ENCODE measurements at places on chromosomes 1 and 21.

- no peak for DNase-seq
Measured at GRCh38 chr1:27713139-27713725, 12.5 kb upstream of the FAM76A start.

GRCh38 chr1:85578321-85579295 is 2.0 kb upstream of the CCN1 start:
- no peak for DNase-seq

- DNase-seq, result no peak
Measured at GRCh38 chr1:79585801-79586200, 579.3 kb upstream of the ADGRL4 start.

- DNase-seq, result no peak
Measured at GRCh38 chr1:79595931-79596330, 589.4 kb upstream of the ADGRL4 start.

- no peak for DNase-seq
Measured at GRCh38 chr1:112461200-112461871, 47.4 kb upstream of the WNT2B start.

- no peak for DNase-seq
Measured at GRCh38 chr1:117392771-117393170, 25.5 kb downstream of the MAN1A2 start.

- peak; percentile 28 for DNase-seq
Measured at GRCh38 chr1:94962409-94963265, 35.7 kb upstream of the CNN3 start.

- no peak for DNase-seq
Measured at GRCh38 chr1:33268457-33268856, 12.2 kb downstream of the ZNF362 start.

- DNase-seq, result no peak
Measured at GRCh38 chr1:147497826-147498225, 43.5 kb upstream of the BCL9 start.

GRCh38 chr1:162062542-162063015 is 6.9 kb upstream of the NOS1AP start:
- DNase-seq, result no peak

GRCh38 chr1:56287721-56288120 is 291.6 kb downstream of the PLPP3 start:
- DNase-seq, result no peak

- no peak for DNase-seq
Measured at GRCh38 chr1:185734929-185735700, 924 bp downstream of the HMCN1 start.

DNA sequence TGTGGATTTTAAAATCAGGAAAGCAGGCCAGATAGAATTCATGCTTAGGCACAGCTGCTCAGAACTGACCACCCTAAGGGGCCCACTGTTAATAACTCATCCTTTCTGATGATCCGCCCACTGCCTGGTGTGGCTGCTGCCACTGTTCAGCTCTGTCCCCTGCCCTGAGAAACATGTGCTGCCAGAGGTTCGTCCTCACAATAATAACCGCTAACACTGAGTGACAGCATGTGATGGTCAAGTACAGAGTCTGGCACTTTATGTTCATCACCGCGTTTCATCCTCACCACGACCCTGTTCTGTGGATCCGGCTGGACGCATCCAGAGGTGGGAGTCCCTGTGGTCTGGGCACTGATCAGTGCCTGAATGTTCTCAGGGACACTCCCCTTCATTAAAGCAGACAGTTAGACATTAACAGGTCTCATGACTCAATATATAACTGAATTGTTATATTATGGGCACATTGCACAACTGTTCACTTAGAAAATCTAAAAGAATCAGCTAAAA is 108.6 kb downstream of the SIM2 start:
- DNase-seq, result no peak

DNA sequence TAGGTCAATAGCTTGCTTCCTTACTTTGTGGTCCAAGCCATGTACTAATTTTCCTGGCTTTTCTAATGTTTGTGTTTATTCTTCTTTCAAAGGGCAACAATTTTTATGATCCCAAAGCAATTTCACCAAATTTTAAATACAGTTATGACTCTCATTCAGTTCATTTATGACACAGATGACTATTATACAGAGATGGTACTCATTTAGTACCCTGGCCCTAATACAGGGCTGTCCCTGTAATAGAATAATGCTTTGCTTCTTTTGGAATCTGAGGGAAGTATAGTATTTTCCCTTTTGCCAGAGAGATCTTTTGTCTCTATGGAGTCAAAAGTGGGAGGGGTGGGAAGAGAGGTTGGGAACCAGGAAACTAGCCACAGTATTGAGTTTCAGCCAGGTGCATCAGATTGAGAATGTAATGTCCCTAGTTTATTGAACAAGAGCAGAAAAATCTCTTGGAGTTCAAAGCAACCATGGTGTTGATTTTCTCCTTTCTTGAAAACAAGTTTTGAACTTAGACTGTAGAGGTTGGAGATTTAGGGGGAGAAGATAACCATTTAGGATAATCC is 20.4 kb downstream of the DENND2D start:
- no peak for DNase-seq

GRCh38 chr1:22850681-22851080 is 122.0 kb downstream of the LACTBL1 start:
- no peak for DNase-seq

- no peak for DNase-seq
Measured at GRCh38 chr1:50109116-50109515, 396 bp downstream of the ELAVL4 start.

- no peak for DNase-seq
Measured at GRCh38 chr1:117695796-117696490, 90.1 kb downstream of the TENT5C start.

DNA sequence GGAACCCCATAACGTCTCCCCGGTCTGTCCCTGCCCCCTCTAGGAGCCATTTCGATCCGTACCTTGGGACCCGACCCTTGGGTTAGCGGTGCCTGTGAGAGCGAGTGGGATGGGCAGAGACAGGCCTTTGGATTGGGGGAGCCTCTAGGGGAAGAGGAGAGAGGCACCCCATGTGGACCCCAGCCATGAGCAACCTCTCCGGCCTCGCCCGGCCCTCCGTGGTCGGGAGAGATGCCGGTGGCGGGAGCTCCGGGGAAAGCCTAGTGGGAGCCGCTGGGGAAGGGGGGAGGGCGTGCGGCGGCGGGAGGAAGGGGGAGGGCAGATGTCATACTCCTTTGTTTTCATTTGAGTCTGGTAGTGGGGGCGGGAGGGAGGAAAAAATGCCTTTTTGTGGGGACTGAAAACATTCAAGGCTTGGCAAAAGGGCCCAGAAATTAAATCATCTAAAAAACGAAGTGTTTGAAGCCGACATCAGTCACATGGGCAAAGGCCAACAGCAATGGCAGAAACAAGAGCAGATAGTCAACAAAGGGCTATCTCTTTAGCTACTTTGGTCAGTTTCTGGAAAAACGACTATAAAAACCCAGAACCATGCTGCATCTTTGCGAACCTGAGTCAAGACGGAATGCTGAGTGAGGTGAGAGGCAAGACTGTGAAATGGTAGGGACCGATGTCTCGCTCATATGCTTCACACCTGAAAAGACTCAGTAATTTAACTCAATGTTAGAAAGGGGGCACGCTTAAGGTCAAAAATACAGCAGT is 758 bp downstream of the PTBP2 start:
- no peak for DNase-seq

DNA sequence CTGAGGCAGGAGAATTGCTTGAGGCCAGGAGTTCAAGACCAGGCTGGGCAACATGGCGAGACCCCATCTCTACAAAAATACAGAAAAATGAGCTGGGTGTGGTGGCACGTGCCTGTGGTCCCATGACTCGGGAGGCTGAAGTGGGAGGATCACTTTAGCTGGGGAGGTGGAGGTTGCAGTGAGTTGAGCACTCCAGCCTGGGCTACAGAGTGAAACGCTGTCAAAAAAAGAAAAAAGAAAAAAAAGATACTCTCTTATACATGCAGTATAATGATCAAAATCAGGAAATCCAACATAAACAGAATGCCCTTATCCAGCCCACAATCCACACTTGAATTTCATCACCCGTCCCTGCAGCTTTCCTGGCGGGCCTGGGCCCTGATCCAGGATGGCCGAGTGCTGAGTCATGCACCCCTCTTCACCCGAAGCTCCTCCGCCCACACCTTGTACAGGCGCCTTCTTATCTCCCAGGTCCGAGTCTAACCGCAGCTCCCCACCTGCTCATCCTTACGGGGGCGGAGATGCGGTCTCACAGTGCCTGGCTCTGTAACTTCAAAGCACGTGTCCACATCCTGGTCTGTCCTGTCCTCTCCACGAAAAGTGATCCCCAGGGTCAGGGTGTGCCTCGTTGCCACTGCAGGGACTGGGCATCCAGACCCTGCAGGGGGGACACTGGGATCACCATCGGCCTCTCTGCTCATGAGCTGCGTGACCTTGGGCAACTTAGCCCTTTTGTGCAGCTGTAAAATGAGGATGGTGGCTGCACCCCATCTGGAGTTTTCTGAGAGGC is 120.2 kb upstream of the SLC45A1 start:
- no peak for DNase-seq

DNA sequence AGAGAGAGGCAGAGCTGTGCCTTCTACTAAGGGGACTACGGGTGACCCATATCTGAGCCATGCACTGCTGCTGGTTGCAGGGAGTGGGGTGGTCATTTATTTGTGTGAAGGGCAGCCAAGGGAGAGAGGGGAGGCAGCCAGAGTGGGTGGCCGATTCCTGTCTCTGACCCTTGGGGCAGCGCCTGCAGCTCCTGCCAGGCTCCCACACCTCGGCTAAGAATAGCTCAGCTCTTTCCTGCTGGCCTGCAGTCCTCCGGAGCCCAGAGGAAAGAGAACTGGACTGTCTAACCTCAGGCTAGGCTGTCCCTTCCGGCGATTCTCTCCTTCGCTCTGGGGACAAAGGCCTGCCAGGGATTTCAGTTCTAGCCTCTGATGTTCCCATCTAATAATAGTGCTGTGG is 11.6 kb upstream of the CD34 start:
- DNase-seq, result no peak

GRCh38 chr1:115218699-115219098 is 119.3 kb downstream of the NGF start:
- DNase-seq, result no peak

DNA sequence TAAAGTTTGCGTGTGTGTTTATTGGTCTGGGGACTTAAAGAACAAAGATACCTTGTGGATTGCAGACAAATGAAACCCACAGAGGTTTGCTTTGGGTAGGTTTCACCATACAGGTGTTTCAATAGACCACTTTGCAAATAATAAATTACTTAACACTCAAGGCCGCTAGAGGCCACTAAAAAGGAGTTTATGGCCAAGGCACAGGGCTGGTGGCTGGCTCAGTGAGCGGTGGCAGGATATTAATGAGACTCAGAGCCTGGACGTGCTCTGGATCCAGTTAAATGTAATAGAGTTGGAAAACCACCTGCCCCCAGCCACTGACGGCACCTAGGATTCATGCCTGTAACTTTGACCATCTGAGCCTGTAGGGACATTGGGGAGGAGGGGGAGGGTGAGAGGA is 44.5 kb downstream of the LRRC38 start:
- no peak for DNase-seq

DNA sequence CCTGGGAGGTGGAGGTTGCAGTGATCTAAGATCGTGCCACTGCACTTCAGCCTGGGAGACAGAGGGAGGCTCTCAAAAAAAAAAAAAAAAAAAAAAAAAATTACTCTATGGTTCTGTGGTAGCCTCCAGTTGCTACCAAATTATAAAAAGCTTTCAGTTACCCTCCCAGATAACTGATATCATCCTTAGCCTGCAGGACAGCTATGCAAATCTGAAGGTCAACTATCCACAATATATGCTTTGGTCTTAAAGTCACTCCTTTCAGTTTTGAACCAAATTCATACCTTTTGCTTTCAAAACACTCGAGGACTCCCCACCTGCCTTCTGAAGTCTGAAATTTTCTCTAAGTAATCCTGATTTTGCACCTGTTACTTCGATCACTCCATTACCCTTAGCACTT is 3.1 kb downstream of the MIXL1 start:
- DNase-seq, result no peak

Measured in GDM1 (cell line).